ENCODE measurements at places on chromosomes 7 and 10.

GRCh38 chr7:55477781-55478374, 94.4 kb downstream of the VOPP1 start:
- no peak for DNase-seq

DNA sequence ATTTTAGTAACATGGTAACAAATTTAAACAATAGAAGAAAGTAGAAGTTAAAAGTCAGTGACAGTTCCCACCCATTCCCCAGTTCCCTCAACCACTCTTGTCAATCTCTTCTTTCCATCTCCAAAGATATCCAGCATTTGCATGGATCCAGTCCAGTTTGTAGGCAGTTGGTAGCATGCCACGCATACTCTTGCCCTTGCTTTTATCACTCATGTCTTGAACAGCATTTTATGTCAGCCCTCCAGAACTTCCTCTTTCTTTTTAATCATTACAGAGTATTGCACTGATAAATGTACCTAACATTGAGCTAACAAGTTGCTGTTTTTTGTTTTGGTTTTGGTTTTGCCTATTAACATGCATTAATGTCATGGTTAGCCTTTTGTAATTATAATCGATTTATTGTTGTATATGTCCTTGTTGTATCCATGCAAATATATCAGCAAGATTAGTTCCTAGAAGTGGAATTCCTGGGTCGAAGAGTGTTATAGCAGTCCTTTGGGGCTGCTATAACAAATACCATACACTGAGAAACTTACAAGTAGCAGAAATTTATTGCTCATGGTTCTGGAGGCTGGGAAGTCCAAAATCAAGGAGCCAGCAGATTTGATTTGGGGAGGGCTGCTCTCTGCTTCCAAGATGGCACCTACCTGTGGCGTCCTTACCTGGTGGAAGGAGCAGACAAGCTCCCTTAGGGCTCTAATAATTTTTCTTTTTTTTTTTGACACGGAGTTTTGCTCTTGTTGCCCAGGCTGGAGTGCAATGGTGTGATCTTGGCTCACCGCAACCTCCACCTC, 25.7 kb downstream of the CHST3 start:
- no peak for DNase-seq

DNA sequence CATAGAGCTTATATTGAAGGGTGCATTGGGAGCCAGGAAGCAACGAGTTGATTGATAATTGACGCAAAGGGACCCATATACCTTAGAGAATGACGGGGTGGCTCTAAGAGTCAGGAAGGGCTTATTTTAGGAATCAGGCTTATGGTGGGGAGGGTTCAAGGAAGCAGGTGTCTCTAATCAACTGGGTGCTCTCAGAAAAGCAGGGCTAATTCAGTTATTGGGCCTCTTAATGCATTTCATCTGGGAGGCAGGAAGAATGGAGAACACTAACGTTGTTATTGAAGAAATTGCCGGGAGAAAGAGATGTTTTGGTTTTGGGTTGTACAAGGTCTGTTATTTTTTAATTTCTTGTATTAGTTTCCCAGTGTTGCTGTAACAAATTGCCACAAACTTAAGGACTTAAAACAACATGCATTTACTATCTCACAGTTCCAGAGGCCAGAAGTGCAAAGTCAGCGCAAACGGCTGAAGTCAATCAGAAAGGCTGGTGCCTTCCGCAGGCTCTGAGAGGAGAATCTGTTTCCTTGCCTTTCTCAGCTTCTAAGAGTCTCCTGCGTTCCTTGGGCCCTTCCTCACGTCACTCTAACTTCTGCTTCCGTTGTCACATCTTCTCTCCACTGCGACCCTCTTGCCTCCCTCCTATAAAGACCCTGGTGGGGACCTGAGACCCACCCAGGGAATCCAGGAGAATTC, 328.4 kb upstream of the C7orf33 start:
- DNase-seq, result no peak

GRCh38 chr10:62924344-62924748, 108.2 kb upstream of the EGR2 start:
- no peak for DNase-seq

DNA sequence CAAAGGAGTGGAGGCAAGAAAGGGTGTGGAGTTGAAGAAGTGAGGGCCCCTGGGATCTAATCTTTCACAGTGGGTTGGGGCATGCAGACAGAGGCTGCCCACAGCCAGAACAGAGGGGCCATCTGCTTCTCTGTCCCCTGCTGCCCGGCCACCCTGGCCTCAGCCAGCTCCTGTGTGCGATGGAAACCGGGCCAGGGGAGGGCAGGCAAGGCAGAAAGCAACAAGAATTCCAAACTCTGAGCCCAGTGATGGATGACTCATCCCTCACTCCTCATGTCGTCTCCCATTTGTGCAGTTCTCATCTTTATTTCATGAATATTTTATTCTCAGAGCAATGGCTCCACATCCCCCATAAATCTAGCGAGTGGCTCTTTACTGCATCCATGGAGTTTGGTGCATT, 757.1 kb downstream of the GRID1 start:
- DNase-seq, result no peak
